GM12891 (cell line): ENCODE measurements at places on chromosomes 2 and 18.

DNA sequence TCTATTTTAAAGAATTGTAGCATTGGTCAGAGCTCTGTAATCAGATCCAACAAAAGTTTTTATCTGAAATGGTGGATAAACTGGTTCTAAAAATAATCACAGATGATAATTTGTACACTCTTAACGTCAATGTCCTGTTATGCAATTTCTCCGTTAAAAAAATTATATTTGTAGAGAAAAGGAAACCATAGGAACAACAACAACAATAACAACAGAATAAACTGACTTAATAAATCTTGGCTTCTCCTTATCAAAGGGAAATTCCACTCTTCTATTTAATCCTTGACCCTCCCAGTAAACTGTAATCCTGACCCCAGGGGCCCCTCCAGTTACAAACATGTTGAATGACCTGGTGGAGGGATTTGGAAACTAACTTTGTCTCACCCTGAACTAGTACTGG, 78.6 kb upstream of the ZFP36L2 start:
- DNase-seq: no peak

DNA sequence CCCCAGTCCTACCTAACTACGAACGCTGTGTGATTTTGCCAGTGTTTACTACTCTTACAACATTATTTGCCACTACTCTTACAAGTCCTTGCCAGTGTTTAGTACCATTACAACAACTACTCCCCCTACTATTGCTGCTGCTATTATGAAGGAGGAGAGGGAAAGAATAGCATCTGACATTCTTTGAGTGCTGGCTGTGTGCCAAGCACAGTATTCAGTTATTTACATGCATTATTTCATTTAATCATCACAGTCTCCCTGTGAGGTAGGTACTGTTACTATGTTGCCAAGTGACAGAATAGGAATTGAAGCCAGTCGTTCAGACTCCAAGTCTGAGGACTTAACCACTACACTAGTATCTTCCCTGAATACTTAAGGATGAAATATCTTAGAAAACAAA, 185.9 kb upstream of the FOSL2 start:
- DNase-seq: no peak

- DNase-seq: no peak
These were observed 9.0 kb downstream of the NCKAP1 start for GRCh38 chr2:183029219-183029618.

- DNase-seq: no peak
These were observed 92.8 kb downstream of the AQP4 start for GRCh38 chr18:26772691-26773090.

DNA sequence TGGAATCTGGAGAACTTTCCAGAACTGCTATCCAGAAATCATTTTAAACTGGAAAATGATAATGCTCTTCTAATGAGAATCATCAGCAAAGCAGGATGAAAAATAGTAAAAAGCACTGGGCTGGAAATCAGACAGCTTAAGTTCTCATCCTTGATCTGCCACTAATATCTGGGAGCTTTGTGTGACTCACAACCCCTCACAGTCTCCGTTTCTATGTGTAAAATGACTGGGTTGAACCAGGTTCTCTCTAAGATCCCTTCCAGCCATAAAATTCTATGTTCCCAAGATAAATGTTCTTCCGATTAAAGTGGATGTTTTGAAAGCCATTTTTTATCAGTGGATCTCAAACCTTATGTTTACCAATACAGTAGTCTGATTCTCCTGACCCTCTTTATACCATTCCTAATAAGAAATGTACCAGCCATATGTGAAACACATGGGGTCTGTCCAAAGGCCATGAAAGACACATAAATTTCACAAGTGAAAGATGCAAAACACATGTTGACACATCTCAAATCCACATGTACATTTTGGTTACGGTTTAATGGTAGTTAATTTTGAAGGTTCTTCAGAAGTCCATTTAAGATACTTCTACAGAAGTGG, 188.8 kb downstream of the EN1 start:
- no peak for DNase-seq

GRCh38 chr2:8495189-8495989, 186.5 kb upstream of the ID2 start:
- DNase-seq: no peak

GRCh38 chr2:181697126-181697525, 16.8 kb upstream of the NEUROD1 start:
- no peak for DNase-seq

- DNase-seq: no peak
These were observed 42.7 kb upstream of the ID2 start for GRCh38 chr2:8639122-8639635.

DNA sequence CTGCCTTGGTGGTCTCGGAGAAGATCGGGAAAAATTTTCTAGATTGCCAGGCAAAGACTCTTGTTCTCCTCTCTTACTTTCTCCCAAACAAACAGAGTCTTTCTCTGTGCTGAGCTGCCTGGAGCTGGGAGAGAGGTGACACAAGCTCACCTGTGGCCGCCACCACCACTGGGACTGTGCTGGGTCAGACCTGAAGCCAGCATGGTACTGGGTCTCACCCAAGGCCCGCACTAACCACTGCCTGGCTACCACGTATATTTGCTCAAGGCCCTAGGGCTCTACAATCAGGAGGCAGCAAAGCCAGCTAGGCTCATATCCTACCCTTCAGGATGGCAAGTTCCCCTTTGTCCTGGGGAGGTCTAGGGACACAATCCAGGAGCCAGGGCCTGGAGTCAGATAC, 312.2 kb downstream of the DLGAP1 start:
- no peak for DNase-seq

- DNase-seq: no peak
These were observed 596.6 kb downstream of the RNF144A start for GRCh38 chr2:7513834-7514233.

GRCh38 chr2:19488009-19488691, 129.7 kb upstream of the OSR1 start:
- DNase-seq: no peak

DNA sequence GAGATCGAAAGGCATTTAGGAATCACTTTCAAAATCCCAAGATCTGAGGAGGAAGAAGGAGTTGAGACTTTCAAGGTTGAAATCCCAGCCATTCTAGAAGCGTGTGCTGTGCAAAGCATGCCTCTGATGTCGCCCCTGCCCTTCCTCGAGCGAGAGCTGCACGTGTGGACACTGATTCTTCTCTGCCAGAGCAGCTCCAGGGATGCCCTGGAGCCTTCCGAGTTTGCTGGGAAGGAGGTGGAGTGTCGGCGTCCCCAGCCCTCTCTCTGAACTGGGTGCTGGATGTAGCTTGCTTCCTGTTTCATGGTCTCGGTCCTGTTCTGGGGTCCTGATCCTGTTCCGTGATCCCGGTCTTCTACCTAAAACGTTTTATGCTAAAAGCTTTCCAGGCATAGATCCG, 76.1 kb downstream of the TWIST2 start:
- DNase-seq: no peak

GRCh38 chr2:174335988-174336500, 1.3 kb downstream of the SP9 start:
- DNase-seq: no peak

DNA sequence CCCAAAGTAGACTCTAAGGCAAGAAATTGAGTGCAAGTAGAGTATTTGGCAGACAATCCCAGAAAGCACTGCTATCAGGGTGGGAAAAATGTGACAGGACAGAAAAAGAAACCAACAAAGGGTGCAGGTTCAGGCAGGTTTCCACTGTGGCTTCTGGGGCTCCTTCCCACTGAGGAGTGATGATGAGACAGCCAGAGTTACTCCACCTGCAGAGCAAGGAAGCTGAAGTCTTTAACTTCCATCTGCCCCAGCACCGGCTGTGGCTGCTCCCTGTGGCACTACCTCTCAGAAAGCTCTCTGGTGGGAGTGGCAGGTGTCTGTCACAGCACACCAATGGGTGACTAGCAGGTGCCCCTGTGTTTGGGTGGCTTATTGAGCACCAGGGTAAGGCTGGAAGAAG, 37.6 kb upstream of the ACKR3 start:
- no peak for DNase-seq

- no peak for DNase-seq
These were observed 19.5 kb downstream of the IL36A start for GRCh38 chr2:113024764-113025163.

GRCh38 chr2:5673145-5674025, 18.8 kb upstream of the SOX11 start:
- no peak for DNase-seq
